Erythroblast (primary cell): ENCODE measurements at places on chromosomes 4 and X.

- no peak for DNase-seq
These were observed 54.5 kb downstream of the ANXA3 start for GRCh38 chr4:78606035-78606434.

- peak; percentile 88 for DNase-seq
These were observed 17.4 kb downstream of the IRAK1 start for GRCh38 chrX:154002215-154002719.

- DNase-seq = peak; percentile 38
These were observed 1.2 kb upstream of the DNAJB14 start for GRCh38 chr4:99947608-99948007.

DNA sequence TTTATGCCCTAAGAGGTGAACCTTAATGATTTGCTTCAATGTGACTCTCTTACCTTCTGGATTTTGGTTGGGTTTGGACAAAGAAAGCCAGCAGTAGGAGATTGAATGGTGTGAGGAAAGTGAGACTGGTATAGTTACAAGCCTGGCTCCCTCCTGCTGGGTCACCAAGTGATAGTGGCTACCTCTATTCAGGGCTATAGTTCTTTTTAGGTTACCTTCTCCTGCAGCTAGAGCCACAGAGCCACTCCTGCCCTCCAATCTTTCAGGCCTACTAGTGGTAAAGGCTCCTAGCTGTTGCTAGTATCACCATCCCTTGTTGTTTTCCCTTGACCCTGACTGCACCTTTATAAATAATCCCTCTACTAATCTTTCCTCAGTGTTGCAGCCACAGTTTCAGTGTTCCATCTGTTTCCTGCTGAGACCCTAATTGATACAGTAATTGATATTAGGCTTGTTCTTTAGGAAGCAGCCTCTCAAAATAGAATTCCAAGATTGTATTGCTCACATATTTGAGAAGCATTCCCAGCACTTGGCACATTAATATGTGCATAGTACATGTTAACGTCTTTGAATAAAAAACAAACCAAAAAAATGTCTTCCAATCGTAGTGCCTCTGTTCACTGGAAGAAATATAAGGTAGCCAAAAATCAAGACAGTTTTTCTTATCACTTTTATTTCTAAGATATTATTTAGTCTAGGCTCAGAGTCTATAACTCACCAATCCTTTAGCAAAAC, 82.3 kb downstream of the SRPX start:
- DNase-seq = no peak

GRCh38 chr4:182758273-182758672, 158.9 kb downstream of the DCTD start:
- no peak for DNase-seq

GRCh38 chrX:132737743-132738142, 220.7 kb downstream of the HS6ST2 start:
- no peak for DNase-seq
